ENCODE measurements at places on chromosomes 2 and 18.

DNA sequence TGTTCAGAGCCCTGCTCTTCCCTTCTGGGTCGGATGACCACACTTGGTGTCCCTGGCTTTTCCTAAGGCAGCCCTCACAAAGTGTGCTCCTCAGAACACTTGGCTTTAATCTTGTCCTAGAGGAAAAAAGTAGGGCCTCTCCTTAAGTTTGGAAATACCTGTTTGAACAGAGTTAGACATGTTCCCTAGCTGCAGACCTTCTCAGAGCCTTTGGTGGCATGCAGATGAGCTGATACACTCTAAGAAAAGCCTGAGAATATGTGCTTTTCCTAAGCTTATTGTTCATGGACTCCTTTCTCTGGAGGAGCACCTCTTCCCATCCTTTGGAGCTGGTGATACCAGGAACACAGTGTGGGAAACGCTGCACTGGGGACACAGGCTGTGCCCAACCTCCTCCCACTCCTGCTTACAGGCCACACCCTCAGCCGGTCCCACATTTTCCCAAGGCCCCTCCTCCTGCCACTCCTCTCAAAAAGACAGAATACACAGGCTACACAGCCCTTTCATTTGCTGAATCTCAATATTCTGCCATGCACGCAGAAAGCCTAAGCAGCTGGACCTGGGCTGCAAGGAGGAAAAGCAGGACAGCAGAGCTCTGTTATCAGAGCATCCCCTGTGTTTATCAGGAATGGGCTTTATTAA, 443.6 kb downstream of the NBAS start:
- no peak for DNase-seq

GRCh38 chr2:26080356-26080755, 46.5 kb downstream of the RAB10 start:
- DNase-seq, result no peak

DNA sequence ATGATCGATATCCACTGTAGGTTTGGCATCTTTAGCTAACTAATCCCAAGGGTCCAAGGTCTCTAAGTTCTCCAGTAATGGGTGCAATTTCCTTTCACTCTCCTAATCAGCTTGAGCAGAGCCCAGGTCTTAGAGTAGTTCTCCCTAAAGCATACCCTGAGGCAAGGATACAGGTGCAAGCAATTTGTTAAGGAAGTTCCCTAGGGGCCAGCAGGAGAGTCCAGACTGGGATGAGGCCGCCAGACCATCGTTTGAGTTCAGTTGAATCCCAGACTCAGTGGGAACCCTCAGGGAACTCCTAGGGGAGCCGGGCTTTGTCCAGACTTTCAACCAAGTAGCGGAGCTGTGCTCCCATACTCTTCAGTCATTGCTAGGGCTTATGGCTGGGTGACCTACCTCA, 835.4 kb upstream of the CDH2 start:
- DNase-seq, result no peak

DNA sequence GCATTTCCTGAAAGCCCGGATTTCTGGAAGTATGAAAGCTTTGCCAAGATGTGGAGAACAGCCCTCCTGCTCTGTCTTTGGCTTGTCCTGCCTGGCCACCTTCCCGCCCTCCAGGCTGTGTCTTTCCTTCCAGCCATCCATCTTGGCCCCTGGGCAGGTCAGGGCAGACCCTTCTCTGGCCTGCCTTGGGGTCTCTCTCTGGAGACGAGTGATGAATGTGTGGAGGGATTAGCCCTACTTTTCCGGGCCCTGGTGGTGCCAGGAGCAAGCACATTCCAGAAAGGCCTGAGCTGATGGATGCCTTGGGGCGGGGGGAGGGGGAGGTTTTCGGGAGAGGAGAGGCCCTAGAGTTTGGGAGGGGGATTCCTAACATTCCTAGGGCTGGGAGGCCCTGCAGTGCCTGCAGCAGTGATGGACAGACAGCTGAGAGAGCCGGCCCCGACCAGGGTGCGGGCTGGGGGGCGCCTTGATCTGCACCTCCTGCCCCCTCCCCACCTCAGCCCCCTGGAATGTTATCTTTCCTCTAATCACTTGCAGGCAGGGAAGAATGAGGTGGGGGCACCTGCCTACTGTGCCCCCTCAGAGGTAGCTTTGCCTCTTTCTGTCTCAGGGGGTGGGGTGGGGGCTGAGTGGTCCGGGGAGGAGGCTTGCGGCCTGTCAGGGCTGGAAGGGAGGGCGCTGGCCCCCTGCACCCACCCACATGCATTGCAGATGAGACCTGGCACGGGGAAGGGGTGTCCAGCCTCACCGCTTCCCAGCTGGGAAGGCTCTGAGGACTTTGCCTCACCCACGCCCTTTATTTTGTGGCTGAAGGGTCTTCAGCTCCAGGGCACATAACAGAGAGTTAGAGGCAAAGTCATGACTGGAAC, 156.2 kb downstream of the DDX1 start:
- DNase-seq, result no peak

All from CD14-positive monocyte (primary cell).